Midbrain (tissue), 1 donor: ENCODE measurements at places on chromosomes 1 and 21.

DNA sequence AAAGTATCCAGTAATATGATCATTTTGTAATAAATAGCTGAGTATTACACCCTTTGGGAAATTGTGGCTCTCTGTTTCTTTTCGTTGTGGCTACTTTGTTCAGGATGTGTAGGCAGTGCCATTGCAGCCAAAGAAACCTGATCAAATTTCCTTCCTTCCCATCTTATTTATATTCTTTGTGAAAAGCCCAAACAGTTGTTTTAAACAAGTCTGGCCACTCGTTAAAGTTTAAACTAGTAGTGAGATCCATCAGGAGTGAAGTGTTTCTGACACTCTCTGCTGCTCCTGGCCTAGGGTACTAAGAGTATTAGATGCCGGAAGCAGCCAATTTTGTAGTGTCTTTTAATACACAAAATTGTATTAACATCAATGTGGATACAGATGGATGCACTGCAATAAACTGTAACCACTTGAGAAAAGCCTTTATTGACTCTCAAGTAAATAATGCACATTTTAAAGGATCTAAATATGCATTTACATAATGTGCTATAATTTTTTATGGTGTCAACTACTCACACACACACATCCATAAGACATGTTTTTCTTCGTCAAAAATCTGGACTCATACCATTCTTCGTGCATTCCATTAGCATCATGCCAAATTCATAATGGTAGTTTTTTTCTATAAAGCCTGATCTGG, 317.9 kb downstream of the NFIA start:
- DNase-seq: no peak

DNA sequence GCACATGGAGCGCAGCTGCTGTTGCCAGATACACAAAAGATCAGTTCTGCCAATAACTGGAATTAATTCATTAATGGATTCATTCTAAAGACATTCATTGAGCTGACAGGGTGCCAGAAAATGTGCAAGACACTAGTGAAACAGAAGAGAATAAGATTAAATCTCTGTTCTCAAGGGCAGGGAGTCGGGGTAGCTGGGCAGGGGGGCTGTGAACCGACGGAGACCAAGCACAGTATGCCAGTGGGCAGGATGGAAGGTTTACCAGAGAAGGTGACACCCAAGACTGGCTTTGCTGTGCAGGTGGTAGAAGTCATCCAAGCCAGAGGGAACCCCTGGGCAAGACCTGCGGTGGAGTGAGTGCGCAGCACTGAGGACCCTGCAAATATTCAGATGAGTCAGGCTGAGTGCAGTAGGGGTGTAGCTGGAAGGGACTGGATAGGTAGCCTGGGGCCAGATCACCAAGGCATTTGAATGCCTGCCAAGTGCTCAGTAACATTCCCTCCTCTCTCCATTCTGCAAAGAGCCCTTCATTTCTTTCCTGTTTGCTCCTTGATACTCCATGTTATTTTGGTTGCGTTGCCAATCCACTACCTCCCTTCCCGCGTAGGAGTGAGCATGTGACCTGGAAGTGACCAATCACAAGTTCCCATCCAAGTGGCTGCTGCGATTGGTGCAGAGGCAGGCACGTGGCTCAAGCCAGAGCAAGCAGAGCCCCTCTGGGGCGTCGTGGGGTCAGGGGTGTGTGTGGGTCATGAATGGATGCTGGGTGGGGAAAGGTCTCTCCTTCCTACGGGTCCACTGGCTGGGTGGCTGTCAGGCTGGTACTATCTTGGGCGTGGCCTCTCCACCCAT, 413.1 kb downstream of the PTPRU start:
- DNase-seq: no peak

- DNase-seq: no peak
Observed at GRCh38 chr1:171911506-171911905, 70.2 kb downstream of the DNM3 start.

DNA sequence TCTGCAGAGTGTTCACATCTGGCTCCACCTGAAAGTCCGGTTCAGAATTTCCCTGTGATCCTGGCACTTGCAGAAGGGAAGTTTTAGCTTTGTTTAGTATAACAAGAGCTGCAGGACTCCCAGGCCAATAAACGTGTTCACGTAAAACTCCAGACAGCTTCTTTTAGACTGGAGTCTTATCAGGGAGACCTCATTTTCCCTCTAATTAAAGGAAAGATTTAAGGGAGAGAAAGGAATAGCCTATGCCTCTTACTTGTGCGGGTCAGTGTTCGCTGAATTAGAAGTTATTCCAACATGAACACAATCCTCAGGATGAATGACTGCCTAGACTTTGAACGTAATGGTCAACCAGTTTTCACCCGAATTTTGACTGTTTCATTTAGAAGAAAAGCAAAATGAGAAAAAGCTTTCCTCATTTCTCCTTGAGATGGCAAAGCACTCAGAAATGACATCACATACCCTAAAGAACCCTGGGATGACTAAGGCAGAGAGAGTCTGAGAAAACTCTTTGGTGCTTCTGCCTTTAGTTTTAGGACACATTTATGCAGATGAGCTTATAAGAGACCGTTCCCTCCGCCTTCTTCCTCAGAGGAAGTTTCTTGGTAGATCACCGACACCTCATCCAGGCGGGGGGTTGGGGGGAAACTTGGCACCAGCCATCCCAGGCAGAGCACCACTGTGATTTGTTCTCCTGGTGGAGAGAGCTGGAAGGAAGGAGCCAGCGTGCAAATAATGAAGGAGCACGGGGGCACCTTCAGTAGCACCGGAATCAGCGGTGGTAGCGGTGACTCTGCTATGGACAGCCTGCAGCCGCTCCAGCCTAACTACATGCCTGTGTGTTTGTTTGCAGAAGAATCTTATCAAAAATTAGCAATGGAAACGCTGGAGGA, 202.1 kb upstream of the SGIP1 start:
- DNase-seq: peak; percentile 40

DNA sequence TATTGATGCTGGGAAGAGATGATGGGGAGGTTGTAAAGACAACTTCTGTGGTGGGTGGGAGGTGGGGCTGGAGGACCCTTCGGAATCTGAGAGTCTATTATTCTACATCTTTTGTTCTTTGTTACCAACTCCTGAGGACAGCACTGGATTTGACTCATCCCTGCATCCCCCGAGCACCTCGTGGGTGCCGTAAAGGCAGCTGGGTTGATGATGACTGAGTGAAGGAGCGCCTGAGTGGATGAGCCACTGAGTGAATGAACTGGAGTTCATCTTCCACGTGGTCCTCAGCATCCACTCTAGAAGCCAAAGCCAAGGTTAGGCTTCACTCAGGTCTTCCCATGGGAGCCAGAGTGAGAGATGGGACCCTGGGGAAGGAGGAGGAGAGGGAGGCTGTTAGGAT, 77.6 kb downstream of the LRRN2 start:
- DNase-seq: no peak

- DNase-seq: peak; percentile 83
Observed at GRCh38 chr1:116002781-116003420, 26.6 kb downstream of the SLC22A15 start.

- no peak for DNase-seq
Observed at GRCh38 chr1:55288245-55288644, 73.1 kb upstream of the USP24 start.

DNA sequence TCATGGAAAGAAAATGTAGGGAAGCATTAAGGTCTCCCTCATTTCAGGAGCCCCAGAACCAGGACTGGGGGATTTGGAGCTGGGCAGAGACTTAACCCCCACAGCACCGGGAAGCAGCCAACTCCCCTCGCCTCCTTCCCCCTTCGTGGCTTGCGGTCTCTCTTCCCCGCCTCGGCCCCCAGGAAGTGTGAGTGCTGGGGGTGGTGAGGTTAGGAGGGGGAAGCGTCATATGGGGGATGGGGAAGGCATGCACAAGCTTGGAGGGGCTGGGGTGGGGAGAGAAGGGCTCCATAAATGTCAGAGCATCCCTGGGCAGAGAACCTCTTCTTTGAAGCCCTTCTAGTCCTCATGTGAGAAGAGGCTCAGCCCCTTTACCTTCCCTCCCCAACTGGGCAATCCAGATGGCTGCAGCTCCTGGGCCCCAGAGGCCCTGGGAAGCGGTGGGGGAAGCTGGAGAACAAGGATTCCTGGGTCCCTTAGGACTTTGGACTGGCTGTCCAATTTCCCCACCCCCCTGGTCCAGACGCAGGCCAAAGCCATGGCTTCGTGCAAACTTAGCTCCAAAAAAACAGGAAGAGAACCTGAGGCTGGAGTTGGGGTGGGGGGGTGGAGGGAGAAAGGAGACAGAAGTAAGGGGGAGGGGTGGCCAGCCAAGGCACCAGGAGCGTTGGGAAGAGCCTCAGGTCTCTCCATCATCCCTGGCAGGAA, 7.8 kb downstream of the ZBTB7B start:
- no peak for DNase-seq

GRCh38 chr1:42957880-42958487, 684 bp downstream of the SLC2A1 start:
- DNase-seq: peak; percentile 73

DNA sequence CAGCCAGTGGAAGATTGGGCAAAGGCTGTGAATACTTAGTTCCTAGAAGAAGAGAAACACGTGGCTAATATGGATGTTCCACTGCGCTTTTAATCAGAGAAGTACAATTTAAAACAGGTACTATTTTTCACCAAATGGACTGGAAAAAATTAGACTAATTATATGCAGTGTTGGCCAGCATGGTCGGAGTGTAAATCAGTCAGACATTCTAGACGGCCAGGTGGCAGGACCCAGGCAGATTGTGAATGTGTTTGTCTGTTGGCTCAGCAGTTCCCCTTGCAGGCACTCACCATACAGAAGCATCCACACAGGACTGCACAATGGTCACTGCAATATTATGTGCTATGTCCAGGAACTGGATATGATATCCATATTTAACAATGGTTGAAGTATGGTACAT, 23.9 kb upstream of the SLC25A34 start:
- no peak for DNase-seq

DNA sequence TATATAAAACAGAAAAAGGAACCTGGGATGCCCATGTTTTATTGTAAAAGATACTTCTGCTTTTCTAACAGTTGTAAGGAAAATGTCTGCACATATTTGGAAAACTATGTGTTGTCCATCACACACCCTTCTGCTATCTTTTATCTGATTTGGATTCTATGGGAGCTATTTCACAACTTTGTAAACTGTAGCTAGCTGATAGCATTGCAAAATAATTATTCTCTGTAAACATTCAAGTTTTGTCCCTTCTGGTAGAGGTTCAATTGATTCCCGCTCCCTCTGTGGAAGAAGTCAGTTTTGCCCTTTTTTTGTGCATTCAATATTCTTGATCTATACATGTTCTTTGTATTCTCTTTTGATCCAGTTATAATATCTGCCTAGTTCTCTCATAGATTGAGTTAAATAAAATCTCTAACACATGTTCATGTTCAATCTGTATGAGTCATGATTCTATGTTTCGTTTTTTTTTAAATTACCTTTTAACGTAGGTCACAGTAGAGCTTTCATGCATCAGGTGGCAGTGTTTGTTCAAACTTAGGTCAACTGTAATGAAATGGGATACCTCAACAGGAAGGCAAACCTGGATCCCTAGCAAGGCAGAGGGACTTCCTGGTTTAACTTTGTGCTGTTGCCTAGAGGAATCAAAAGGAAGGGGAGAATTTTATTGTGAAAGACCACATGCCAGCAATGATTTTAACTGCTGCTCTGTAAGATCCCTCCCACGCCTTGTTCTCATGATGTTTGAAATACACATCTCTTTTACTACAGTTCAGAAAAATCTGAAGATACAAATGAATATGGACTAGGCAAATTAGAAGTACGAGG, 26.0 kb upstream of the BCL9 start:
- DNase-seq: no peak

DNA sequence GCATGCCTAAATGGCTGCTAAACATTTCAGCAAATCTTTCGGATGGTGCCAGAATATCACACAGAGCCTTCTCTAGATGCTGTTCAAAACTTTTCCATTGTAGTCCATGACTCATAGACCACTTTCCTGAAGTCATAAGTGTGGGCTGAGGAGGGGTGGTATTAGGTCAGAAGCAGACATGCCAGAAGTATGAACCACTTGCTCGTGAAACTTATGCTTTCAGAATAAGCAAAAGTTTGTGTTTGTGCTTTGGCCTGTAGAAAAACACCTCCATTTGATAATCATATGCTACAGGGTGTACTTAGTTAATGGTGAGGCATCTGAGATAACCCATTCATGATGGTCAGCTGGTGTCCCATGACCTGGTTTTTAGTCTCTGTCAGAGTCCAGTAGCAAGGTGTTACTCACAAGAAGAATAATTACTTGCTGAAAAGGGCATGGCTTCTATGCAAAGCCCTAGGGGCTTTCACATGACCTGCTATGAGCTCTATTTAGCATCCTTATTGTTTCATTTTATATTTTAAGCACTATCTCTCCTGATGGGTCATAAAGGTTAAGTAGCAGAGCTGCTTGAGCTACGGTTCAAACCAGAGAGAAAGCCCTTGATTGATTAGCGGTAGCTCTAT, 183.1 kb upstream of the IVNS1ABP start:
- DNase-seq: no peak

GRCh38 chr1:216281757-216282156, 141.5 kb downstream of the USH2A start:
- no peak for DNase-seq

GRCh38 chr1:199132006-199132405, 493.2 kb downstream of the PTPRC start:
- DNase-seq: no peak

DNA sequence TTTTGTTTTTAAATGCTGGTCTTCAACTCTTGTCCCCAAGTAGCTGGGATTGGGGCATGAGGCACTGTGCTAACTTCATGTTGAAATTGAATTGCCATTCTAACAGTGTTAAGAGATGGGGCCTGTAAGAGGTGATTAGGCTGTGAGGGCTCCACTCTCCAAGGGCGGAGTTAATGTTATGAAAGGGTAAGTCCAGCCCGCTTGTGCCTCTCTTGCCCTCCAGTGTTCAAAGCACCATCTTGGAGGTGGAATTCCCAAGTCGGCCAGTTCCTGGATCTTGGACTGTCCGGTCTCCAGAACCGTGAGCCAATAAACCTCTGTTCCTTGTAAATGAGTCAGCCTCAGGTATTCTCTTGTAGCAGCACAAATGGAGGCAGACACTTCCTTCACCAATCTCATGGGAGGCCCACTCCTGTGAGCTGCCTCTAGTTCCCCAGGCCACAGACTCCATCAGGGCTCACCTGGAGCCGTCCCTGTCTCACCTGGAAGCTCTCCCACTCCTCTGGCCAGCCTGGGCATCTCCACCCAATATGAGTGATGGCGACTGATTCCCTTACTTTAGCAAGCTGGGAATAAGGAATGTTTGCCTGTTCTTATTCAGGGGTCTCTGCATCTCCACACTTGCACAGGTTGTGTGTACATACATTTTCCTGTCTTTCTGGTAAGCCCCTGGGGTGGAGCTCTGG, 15.5 kb downstream of the IBA57 start:
- no peak for DNase-seq

DNA sequence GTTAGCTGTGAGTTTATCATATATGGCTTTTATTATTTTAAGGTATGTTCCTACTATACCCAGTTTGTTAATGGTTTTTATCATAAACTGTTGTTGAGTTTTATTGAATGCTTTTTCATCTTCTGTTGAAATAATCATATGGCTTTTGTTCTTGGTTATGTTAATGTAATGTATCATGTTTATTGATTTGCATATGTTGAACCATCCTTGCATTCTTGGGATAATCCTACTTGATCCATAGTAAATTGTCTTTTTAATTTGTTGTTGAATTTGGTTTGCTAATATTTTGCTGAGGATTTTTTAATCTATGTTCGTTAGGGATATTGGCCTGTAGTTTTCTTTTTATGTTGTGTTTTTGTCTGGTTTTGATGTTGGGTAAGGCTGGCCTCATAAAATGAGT, 185.6 kb downstream of the PAPPA2 start:
- no peak for DNase-seq
